ENCODE measurements at places on chromosomes 16 and 17. TPM values are rescaled to one million over a fixed set of nuclear protein-coding genes. Genes with fewer than 3 reads are reported as not detected.
A peak's percentile ranks its signal among the peaks of the same experiment; 100 is the strongest.

DNA sequence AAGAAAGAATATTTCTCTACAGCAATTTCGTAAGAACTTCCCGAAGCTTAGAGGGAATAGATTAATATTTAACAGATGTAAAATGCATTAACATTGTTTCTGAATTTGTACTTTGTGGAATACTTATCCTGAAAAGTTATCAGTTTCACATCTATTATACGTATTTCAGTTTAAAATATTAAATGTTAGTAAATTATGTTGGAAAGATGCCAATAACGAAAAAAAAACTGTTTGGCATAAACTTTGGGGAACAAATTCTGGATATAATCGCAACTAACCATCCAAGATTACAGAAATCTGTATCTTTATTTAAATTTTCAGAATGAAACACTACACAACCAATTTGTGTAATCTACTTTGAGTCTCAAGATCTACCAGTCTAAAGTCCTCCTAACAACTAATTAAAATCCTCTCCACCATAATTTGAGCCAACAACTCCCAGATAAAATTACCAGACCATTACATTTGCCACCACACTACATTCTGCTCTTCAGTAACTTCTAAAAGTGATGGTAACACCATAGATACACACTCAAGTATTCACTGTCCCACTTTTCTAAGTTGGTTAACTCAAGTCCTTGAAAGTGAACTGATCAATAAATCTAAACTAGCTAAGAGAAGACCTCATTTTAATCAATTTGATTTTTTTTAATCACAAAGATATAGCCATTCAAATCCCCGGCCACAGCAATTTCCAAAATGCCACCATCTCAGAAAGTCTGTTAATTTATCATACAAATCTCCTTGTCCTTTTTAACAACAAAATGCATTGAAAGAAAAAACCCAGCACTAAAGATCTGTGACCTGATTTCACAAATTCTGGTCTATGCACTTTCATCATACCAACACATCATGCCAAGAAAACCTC is 2.0 kb downstream of the SIAH1 start:
- H3K36me3 ChIP-seq, result no peaks in the 10 kb centered on the region
- H3K27ac ChIP-seq, result no peak overlapping the region
- peaks cover 19% of the 10 kb centered on the region for H3K4me1 ChIP-seq
- no peaks in the 10 kb centered on the region for H3K27me3 ChIP-seq
- H3K4me3 ChIP-seq, result peak overlapping the region; percentile 99

- H3K27ac ChIP-seq, result no peak overlapping the region
- no peak for DNase-seq
- no peak overlapping the region for H3K4me3 ChIP-seq
- H3K27me3 ChIP-seq, result no peaks in the 10 kb centered on the region
- H3K4me1 ChIP-seq, result no peaks in the 10 kb centered on the region
- peaks cover 19% of the 10 kb centered on the region for H3K36me3 ChIP-seq
These were observed 15.3 kb upstream of the DUS1L start for GRCh38 chr17:82080789-82081464.

DNA sequence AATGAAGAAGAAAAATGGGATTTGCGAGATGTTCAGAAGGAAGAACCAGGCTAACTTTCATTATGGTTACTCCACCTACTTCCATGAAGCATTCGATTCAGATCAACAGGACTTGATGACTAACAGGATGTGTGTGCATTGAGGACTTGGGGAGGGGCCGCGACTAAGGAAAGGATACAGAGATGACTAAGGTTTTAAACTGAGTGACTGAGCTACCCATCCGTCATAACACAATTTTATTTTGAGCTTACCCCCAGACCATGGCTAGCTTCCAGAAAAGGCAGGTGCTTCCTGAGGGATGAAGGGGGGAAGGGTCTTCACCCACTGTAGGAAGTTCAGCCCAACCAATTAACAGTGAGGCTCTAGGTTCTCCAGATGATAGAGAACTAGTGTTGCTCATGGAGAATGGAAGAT is 2.5 kb upstream of the CDYL2 start:
- peak; percentile 48 for DNase-seq
- no peaks in the 10 kb centered on the region for H3K27me3 ChIP-seq
- no peak overlapping the region for H3K27ac ChIP-seq
- no peak overlapping the region for H3K4me3 ChIP-seq

GRCh38 chr17:77385750-77386501 is 245.2 kb downstream of the SEC14L1 start:
- H3K27me3 ChIP-seq, result no peaks in the 10 kb centered on the region
- H3K4me1 ChIP-seq, result no peaks in the 10 kb centered on the region
- H3K27ac ChIP-seq, result no peak overlapping the region
- no peak overlapping the region for H3K4me3 ChIP-seq
- H3K36me3 ChIP-seq, result no peaks in the 10 kb centered on the region
- no peak for DNase-seq

MRPS7 gene
- 26.6 TPM for total RNA-seq

LITAFD gene
- total RNA-seq, result not detected
